ENCODE measurements at places on chromosomes 2 and 18.

DNA sequence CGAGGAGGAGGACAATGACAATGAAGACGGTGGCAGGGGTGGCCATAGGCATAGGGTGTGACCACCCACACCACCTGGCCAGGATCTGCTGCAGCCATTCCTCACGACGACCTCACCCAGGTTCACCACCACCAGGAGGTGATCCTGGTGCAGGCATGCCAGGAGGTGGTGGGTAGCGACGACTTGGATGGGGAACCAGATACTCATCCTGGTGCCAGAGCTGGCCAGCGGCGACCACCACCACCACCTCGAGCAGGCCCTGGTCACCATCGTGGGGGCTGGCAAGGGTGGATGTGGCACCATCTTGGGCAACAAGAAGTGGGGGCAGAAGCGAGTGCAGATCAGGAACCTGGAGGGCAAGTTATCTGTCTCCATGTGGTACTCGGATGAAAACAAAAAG is 117.1 kb upstream of the NXPH2 start:
- DNase-seq: no peak

GRCh38 chr2:203804764-203805485 is 62.6 kb upstream of the CTLA4 start:
- peak; percentile 63 for DNase-seq

- no peak for DNase-seq
Observed at GRCh38 chr2:66679442-66679841, 244.5 kb downstream of the MEIS1 start.

DNA sequence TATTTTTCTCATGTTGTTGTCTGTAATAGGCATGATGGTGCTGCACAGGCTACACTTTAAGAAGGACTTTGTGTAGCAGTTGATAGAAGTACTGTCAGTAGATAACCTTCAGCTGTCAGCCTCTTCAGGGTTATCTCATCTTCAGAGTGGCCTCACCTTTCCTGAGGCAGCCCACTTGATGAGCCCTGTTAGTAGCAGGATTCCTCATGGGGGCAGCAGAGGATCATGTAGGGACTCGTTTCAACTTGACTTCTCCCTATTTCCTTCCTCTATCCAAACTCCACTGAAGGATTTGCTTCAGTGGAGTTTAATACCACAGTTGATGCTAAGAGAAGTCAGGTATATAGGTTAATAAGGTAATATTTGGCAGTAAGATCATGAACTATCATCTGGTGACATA is 530.3 kb upstream of the FSIP2 start:
- DNase-seq: peak; percentile 48

DNA sequence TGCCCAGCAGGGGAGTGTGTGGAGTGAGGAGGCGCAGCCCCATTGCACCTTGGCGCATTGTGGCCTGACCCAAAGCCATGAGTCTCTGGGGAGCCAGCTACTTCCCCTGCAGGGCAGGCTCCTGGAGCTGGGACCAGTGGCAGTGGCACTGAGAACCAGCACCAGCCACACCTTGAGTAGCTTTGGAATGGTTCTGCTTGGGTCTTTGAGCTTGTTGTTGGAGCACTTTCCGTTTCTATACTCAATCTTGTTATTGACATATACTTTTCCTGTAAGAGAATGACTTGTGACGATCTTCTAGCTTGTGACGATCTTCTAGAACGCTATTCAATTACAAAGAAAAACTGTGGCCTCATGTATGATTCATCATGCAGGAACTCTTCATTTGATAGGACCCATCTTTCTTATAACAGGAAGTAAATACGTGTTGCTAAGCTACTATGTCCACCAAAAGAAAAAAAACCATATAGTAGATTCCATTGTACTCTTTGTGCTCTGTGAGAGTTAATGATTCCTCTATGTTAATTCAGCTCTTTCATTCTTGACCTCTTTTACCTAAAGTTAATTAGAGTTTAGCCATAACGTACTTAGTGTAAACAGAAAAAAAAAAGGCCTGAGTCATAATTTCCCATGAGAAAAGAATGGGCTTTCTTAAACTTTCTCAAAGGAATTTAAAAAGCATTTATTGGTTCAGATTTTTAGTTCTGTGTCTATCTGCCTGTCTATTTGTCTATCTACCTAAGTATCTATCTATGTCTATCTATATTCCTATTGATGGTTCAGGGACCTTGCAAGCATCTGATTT is 113.1 kb downstream of the GATA6 start:
- DNase-seq: peak; percentile 92

- peak; percentile 74 for DNase-seq
Observed at GRCh38 chr18:70132999-70133398, 72.5 kb downstream of the RTTN start.

DNA sequence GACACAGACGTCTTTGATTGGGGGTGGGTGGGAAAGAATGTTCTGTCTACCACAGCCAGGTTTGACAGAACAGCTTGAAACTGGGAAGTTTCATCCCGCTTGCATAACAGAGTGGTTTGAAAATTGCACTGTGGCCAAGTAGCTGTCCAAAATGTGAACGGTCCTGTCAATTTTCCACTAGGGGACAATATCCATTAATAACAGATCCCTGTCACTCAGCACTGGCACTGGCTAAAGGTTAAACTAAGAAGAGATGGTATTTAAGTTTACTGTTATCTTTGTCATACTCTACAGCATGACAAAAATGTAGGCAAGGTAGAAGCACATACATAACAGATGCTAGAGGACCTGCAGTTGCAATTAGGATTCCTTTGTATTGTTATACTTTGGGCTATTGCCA is 55.6 kb upstream of the ACMSD start:
- DNase-seq: peak; percentile 23

- no peak for DNase-seq
Observed at GRCh38 chr2:100320547-100321178, 1.6 kb downstream of the LONRF2 start.

GRCh38 chr2:162919111-162919510 is 80.5 kb upstream of the KCNH7 start:
- DNase-seq: no peak
